Left colon (tissue), 2 donors: ENCODE measurements at places on chromosomes 1 and 21.

DNA sequence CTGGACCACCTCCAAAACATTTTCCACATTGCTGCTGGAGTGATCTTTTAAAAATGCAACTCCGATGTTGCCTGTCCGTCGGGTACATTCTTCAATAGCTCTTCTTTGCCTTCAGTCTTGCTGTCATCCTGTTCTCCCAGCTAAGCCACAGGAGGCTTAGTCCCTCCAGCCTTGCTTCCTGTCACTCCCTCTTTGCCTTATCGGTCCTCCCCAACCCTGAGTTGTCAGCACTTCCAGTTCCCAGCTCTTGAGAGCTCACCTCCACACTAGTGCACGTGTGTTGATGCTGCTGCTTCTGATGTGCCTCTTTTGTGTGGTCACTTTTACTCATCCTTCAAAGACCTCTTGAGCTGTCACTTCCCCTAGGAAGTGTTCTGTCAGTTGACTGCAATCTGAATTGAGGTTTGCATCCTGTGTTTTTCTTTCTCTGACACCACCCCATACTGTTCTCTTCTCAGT lies 15.3 kb downstream of the UCK2 start:
- no peak for DNase-seq

- DNase-seq = no peak
Observed at GRCh38 chr1:18094096-18094495, 13.5 kb upstream of the IGSF21 start.

DNA sequence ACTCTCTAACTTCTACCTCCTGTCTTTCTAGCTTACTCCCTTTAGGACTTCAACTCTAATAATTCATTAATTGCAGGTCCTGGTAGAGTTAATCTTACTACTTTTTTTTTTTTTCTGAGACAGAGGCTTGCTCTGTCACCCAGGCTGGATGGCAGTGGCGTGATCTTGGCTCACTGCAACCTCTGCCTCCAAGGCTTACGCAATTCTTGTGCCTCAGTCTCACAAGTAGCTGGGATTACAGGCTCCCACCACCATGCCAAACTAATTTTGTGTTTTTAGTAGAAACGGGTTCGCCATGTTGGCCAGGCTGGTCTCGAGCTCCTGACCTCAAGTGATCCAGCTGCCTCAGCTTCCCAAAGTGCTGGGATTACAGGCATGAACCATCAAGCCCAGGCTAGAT lies 15.7 kb downstream of the BTBD8 start:
- DNase-seq = no peak

DNA sequence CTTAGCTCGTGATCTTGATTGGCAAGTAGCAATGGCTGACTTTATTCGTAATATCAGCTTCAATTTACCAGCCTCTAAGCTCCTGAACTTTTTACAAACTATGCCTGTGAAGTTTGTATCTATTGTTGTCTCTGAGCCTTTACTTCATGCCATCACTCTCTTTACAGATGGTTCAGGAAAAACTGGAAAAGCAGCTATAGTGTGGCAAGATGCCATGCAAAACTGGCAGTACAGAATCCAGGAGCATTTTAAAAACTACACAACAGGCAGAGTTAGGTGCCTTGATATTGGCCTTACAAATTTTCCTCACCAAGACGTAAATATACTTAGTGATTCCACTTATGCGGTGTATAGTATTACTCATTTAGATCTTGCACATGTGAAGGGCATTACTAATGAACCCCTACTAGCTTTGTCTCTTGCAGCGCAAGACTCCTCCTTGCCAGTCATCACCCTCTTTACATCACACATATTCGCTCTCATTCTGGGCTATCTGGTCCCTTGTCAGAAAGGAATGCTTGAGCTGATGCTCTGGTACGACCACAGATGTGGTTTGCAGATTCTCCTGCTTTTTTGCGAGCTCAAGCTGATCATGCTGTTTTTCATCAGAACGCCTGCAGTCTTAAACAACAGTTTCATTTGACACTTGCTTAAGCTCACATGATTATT lies 36.3 kb downstream of the CLCA1 start:
- peak; percentile 34 for DNase-seq

DNA sequence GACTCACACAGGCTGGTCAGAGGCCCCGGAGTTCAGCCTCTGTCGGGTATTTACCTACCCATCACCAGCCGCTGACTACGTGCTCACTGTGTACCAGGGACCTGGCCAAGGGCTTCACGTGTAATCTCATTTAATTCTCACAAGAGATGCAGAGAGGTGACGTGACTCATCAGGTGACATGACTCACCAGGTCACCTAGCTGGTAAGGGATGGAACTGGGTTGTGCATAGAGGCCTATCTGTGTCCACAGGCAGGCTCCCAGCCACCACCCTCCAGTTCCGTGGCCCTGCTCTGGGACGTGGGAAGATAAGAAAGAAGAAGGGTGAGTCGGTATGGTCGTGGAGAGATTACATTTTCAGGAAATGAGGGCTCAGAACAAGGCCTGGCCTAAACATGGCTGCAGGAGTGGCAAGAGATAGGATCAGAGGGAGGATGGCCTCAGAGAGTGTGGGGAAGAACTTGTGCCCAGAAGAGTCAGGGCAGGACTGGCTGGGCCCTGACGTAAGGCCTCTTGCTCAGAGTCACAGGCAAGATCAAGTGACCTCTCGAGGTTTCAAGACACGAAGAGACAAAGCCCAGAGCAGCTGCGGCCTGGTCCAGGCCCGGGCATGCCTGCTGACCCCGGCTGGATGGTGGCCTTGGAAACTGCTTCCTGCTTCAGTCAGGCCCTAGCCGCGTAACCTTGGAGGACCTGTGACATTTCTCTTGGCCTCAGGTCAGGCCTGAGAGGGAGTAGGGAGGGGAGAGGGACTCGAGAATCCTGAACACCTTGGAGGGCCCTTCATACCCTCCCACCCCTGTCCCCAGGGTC lies 52.7 kb upstream of the WASF2 start:
- no peak for DNase-seq

DNA sequence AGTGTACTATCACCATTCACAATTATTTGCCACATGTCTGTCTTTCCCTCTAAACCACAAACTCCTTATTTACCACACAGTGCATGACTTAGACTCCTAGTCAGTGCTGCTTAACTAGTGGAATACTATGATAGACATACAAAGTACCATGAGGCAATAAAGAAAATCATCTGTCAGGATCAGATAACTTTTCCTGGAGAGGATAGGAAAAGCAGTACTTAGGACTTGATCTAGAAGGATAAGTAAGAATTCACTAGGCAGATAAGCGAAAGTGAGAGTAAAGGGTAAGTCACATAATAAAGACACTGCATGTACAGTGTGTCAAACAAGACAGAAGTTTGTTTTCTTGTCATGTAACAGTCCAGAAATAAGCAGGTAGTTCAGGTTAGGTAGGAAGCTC lies 21.2 kb upstream of the TSPAN1 start:
- DNase-seq = no peak

GRCh38 chr1:33332881-33333280 lies 12.0 kb upstream of the A3GALT2 start:
- DNase-seq = no peak

DNA sequence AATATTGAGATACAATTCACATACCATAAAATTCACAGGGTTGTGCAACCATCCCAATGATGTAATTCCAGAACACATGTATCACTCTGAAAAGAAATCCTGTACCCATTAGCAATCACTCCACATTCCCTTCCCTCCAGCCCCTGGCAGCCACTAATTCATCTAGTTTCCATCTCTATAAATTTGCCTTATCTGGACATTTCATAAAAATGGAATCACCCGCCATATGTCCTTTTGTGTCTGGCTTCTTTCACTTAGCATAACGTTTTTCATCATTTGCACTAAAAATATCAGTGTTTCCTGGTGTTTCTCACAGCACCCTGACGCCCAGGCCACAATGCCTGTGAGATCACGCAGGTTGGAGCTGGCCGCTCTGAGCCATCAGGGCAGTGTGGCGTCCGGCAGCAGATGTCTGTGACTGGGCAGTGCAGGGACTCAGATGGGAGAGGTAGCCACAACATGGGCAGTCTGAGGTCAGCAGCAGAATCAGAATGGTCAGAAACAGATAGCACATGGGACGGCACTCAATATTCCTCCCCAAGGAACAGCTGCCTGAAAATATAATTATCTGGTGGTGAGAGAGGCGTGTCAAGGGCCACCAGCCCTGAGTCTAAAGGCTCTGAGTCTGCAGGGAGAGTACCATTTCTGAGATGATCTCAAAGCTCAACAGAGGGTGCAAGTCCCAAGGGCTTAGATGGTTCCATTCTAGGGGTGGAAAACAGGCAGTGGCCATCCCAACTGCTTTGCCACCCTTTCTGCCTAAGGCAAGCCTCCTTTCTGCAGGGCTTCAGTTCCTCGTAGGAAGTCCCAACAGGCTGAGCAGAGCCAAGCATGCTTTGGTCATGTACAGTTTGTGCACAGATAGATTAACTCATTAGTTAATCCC lies 129.4 kb upstream of the EDN2 start:
- DNase-seq = no peak

- peak; percentile 30 for DNase-seq
Observed at GRCh38 chr1:182259229-182259872, 132.2 kb downstream of the GLUL start.

GRCh38 chr21:32200029-32200428 lies 78.8 kb downstream of the MIS18A start:
- DNase-seq = no peak

DNA sequence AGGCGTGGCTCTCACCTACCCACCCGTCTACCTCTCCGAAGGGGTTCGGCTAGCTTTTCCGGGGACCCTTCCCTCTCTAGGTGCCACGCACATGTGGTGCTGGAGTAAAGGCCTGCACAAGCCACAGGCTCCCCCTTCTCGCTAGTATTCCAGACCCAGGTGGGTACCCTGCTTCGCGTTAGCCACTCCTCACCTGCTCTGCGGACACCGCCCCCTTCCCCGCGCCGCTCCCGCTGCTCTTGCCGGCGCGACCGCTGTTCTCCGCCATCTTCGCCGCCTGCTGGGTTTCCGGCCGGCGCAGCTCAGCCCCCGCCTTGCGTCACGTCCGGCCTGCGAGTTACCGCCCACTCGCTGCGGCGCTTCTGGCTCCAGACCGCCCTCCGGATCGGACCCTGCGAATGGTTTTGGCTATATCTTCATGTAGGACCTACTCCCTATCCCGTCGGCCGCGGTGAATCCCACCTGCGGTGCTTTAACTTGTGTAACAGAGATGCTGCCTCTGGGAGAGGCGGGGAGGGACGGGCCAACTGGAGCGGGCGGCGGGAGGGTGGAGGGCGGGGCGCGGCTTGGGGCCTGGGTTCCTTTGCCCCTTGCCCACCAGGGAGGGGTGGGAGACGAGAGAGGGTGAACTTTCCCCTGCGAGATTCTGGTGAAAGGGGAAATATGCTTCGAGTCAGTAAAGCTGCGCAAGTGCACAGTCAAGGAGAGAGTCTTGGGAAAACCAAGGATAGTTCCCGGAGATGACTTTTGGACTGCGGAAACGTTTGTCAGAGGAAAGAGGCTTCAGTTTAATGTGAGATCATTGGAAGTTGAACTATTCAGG lies at the start of the genes NIT1 and PFDN2:
NIT1 (plus strand) TSS at position 347 of the 823 bp plus-strand sequence; CDS start at position 419, 72 bp downstream.
PFDN2 (minus strand) TSS at position 279 of the 823 bp plus-strand sequence; CDS start at position 268, 11 bp downstream.
- DNase-seq = peak; percentile 87

- no peak for DNase-seq
Observed at GRCh38 chr21:41836166-41837015, 42.8 kb downstream of the PRDM15 start.

GRCh38 chr1:7629011-7629410 lies 142.1 kb upstream of the VAMP3 start:
- no peak for DNase-seq

GRCh38 chr1:213110349-213111300 lies 59.6 kb downstream of the RPS6KC1 start:
- no peak for DNase-seq

- no peak for DNase-seq
Observed at GRCh38 chr1:208044589-208045462, 133.9 kb upstream of the CD34 start.

GRCh38 chr1:86948212-86948611 lies 33.8 kb downstream of the HS2ST1 start:
- no peak for DNase-seq

GRCh38 chr1:6819246-6820040 lies 34.2 kb downstream of the CAMTA1 start:
- DNase-seq = no peak

- DNase-seq = no peak
Observed at GRCh38 chr21:38533887-38534286, 35.6 kb upstream of the ERG start.

DNA sequence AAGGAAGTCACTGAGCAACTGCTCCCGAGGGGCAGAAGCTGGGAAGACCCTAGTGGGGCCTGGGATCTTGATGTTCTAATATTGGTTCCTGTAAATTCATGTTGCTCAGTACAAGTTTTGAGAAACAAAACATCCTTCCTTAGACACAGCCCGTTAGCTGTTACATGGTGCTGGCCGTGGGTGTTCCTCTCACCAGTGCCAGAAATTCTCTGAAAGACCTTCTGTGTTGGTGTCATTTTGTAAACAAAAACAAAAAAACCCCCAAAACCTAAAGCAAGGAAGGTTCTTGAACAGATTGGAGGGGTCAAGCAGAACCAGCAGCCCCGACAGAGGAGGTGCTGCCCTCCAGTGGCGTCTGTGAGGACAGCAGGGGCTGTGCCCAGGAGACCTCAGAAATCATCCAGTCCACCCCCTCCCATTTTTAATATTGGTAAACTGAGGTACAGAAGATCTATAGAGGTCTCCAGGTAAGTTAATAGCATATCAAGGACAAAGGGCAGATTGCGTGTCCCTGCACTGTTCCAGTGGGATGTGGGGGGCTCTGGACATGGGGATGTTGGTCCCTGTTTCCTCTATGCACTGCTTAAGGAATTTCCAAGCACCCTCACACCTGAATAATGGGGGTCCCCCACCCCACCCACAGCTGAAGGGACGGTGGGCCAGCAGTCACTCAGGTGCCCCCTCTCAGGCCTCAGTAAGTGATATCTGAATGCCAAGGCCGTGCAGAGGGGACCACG lies 38.2 kb downstream of the SLC2A7 start:
- DNase-seq = peak; percentile 60

GRCh38 chr1:107096690-107097089 lies 40.2 kb downstream of the PRMT6 start:
- DNase-seq = no peak

- DNase-seq = no peak
Observed at GRCh38 chr21:38171723-38172344, 85.0 kb upstream of the KCNJ15 start.

- no peak for DNase-seq
Observed at GRCh38 chr1:54362881-54363340, 43.3 kb downstream of the SSBP3 start.

- DNase-seq = no peak
Observed at GRCh38 chr1:13674377-13674776, 25.6 kb upstream of the PRDM2 start.

DNA sequence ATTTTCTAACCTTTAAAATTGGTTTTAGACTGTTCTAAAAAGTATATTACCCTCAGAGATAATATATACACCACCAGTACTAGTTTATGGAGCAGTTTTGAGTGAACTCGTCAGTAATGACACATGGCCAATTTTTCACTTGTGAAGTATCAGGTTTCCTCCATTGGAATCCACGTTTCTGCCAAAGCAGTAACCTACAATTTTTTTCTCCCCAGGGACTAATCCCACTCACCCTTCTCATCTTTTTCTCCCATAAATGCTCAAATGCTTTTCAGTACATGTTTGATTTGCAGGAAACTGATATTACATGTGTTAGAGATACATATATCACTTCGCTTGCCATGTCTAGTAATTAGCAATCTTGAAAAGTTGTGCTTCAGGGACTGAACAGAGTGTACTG lies 94.1 kb downstream of the COL24A1 start:
- DNase-seq = no peak

GRCh38 chr1:33634806-33635205 lies 162.4 kb downstream of the ZSCAN20 start:
- DNase-seq = peak; percentile 36
